ENCODE measurements at places on chromosomes 7 and 10. TPM values are rescaled to one million over a fixed set of nuclear protein-coding genes. Genes with fewer than 3 reads are reported as not detected.

Gene TSPAN12
- total RNA-seq = 1.2 TPM

Gene WNT8B
- total RNA-seq = not detected

Gene HOXA6
- total RNA-seq = 1.7 TPM

Gene HOXA1
- under 0.01 TPM for total RNA-seq

Gene SPACDR
- total RNA-seq = 0.37 TPM

Gene PUS7
- total RNA-seq = 23.9 TPM

Gene GPR15LG
- total RNA-seq = not detected

Gene LRRC61
- 2.2 TPM for total RNA-seq

Gene TDRD1
- total RNA-seq = 0.62 TPM

Gene PON1
- not detected for total RNA-seq

Gene CAMK1D
- 5.6 TPM for total RNA-seq

Gene PPP1R3C
- total RNA-seq = 45.8 TPM

Gene WNT2
- 3.6 TPM for total RNA-seq

Gene MYOZ1
- total RNA-seq = not detected

Gene TMEM140
- total RNA-seq = 6.2 TPM

Gene FUOM
- total RNA-seq = 9.5 TPM

Gene OR6V1
- not detected for total RNA-seq

Gene GPAM
- 14.5 TPM for total RNA-seq

Gene ASAH2B
- 6.2 TPM for total RNA-seq

Gene ICA1
- 1.3 TPM for total RNA-seq

Gene FRAT2
- 6.6 TPM for total RNA-seq

Gene LOXL4
- total RNA-seq = 129 TPM

Gene BLNK
- total RNA-seq = not detected

Gene UBTD1
- total RNA-seq = 31.2 TPM

Gene R3HCC1L
- 16.0 TPM for total RNA-seq

Gene TET1
- 2.0 TPM for total RNA-seq

Gene ANKRD7
- 1.9 TPM for total RNA-seq

Gene MMP21
- under 0.01 TPM for total RNA-seq

Gene HOXA13
- 14.9 TPM for total RNA-seq

Gene STEAP2
- 19.0 TPM for total RNA-seq

Gene ABCB1
- total RNA-seq = 0.50 TPM

Gene PODXL
- total RNA-seq = 3.2 TPM

Gene ADRB1
- total RNA-seq = not detected

Gene GRID2IP
- not detected for total RNA-seq

Gene SPDYE8
- not detected for total RNA-seq

Gene CCDC146
- 0.87 TPM for total RNA-seq

Gene DCLRE1A
- total RNA-seq = 9.1 TPM

Gene ST8SIA6
- total RNA-seq = not detected

Gene MBL2
- total RNA-seq = not detected

Gene VAX1
- total RNA-seq = not detected

Gene TUBB8
- not detected for total RNA-seq

Gene ANAPC16
- total RNA-seq = 39.5 TPM

Gene LRRD1
- not detected for total RNA-seq

Gene PRSS37
- not detected for total RNA-seq

Gene MAGI2
- total RNA-seq = 29.1 TPM

Gene RET
- 1.9 TPM for total RNA-seq

Gene MSMB
- total RNA-seq = not detected

Gene IFIT1B
- total RNA-seq = not detected
